Epithelial cell of prostate (primary cell): ENCODE measurements at places on chromosomes 11 and 22.

- no peak for DNase-seq
Measured at GRCh38 chr11:57974848-57975601, 48.7 kb upstream of the OR9Q1 start.

DNA sequence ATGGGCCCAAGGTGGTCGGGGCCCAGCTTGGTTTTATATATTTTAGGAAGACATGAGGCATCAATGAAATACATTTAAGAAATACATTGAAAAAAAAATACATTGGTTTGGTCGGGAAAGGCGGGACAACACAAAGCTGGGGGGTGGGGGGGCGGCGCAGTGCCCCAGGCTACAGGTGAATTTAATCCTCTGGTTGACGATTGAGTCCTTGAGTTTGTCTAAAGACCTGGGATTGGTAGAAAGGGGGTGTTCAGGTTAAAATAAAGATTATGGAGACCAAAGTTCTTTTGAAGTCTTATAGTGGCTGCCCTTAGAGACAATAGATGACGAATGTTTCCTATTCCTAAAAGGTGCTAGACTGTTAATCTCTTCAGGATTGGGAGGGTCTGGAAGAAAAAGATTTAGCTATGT lies 3.1 kb downstream of the IFITM1 start:
- DNase-seq: no peak

GRCh38 chr11:17738151-17738973 lies 3.8 kb downstream of the KCNC1 start:
- no peak for DNase-seq

- no peak for DNase-seq
Measured at GRCh38 chr22:46074771-46075551, 75.4 kb upstream of the PPARA start.

DNA sequence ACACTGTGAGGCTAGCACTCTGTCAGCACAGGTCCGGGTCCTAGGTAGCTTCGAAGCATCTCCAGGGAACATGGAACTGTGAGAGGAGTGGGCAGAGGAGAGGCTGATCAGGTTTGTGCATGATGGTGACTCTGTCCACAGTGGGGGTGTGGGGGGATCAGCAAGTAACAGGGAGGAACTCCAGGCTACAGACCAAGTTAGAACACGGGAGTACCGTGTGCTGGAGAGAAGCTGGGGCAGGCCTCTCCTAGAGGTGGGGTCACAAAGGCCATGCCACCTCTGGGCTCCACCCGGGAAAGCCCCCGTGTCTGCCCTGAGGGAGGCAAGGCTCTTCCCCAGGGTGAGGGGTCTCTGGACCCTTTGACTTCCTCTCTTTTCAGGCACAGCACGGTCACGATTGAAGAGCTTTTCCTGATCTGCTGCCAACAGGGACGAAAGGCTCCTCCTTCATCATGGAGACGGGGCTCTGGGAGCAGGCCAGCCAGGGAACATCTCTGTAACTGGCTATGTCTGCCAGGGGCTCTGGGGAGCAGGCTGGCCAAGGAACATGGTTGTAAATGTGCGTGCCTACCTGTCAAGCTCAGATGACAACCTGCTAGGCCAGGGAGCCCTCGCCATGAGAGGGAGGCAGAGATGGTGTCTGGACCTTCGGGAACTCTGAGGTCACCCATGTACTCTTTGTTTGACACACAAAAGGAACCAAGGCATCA lies 1476.1 kb downstream of the BRD1 start:
- no peak for DNase-seq

- DNase-seq: no peak
Measured at GRCh38 chr11:1304380-1304779, 5.1 kb downstream of the TOLLIP start.
